ENCODE measurements at places on chromosomes 1 and 21. TPM values are rescaled to one million over a fixed set of nuclear protein-coding genes. Genes with fewer than 3 reads are reported as not detected.

SH2D1B gene
- not detected for total RNA-seq

ADGRB2 gene
- total RNA-seq = 1.5 TPM

DNA sequence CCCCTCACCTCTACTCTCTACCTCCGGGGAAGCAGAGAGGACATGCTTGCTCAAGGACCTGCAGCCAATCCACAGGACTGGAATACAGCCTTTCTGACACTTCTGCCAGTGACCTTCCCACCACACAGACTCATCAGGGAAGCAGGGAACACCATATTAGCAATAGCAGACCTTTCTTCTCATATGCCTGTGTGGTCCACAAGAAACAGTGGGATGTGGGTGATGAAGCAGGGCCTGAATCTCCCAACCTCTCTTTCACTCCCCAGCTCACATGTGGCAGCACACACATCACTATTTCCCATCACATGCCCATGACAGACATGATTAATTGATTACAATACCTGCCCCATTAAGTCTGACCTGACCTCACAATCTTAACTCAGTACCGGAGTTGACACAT is 695.1 kb downstream of the MATN1 start:
- no peaks in the 10 kb centered on the region for H3K4me1 ChIP-seq
- H3K27ac ChIP-seq = no peak overlapping the region
- no peaks in the 10 kb centered on the region for H3K36me3 ChIP-seq
- no peak overlapping the region for H3K4me3 ChIP-seq
- DNase-seq = no peak
- peaks cover 4% of the 10 kb centered on the region for H3K27me3 ChIP-seq

DNA sequence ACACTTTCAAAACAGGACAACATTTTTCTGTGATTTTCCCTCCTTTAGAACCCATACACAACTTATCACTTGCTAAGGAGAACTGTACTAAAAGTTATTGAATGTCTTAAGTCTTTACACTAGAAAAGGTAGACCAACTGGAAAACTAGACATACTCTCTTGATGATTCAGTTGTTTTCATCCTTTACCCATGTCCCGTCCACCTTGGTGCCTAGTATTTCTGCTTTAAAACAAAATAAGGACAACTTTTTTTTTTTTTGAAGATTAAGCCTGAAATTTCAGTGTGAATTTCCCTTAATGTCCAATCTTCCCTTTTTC is 4.5 kb downstream of the CDKN2C start:
- no peaks in the 10 kb centered on the region for H3K36me3 ChIP-seq
- peaks cover 46% of the 10 kb centered on the region for H3K4me1 ChIP-seq
- no peak for DNase-seq

Data from CD4-positive, alpha-beta memory T cell (primary cell).